ENCODE measurements at places on chromosomes 7 and 10. TPM values are rescaled to one million over a fixed set of nuclear protein-coding genes. Genes with fewer than 3 reads are reported as not detected.

The GPR37 gene
- not detected for total RNA-seq

The TMEM72 gene
- total RNA-seq: 0.23 TPM

The MYOZ1 gene
- total RNA-seq: 30.7 TPM

The NKX2-3 gene
- not detected for total RNA-seq

The HACD1 gene
- 165 TPM for total RNA-seq

The RELN gene
- 1.4 TPM for total RNA-seq

The TAF5 gene
- 1.6 TPM for total RNA-seq

The EMX2 gene
- 0.76 TPM for total RNA-seq

The CSGALNACT2 gene
- 11.4 TPM for total RNA-seq

The KIF5B gene
- 136 TPM for total RNA-seq

The SSC4D gene
- 0.89 TPM for total RNA-seq

The FKBP6 gene
- not detected for total RNA-seq

The BICC1 gene
- 13.5 TPM for total RNA-seq

The TES gene
- 18.4 TPM for total RNA-seq

The CLEC2L gene
- not detected for total RNA-seq

The LIPK gene
- total RNA-seq: not detected

The SYNPO2L gene
- total RNA-seq: 313 TPM

The SPACDR gene
- 0.44 TPM for total RNA-seq

The SYT15 gene
- 4.1 TPM for total RNA-seq

The SPDYE1 gene
- 0.14 TPM for total RNA-seq

The UBTD1 gene
- total RNA-seq: 26.6 TPM

The FIGNL1 gene
- 4.6 TPM for total RNA-seq

The CCDC172 gene
- total RNA-seq: not detected

The MYO1G gene
- 3.0 TPM for total RNA-seq

The CCDC146 gene
- total RNA-seq: 11.4 TPM

The NKX1-2 gene
- total RNA-seq: not detected

The RBP3 gene
- total RNA-seq: not detected

The TMEM236 gene
- 0.71 TPM for total RNA-seq

The INSYN2A gene
- not detected for total RNA-seq

The HECW1 gene
- not detected for total RNA-seq

The ZNF33B gene
- total RNA-seq: 17.6 TPM

The CASTOR2 gene
- 52.2 TPM for total RNA-seq

The TRIM73 gene
- 1.1 TPM for total RNA-seq

The SPDYE2B gene
- not detected for total RNA-seq

The LIPF gene
- total RNA-seq: not detected

The TWIST1 gene
- 4.4 TPM for total RNA-seq

The NPSR1 gene
- total RNA-seq: not detected

The RPEL1 gene
- total RNA-seq: not detected

The DNTT gene
- not detected for total RNA-seq

The SHH gene
- total RNA-seq: not detected

The OR2A7 gene
- total RNA-seq: 0.40 TPM

The LEP gene
- not detected for total RNA-seq

The RGR gene
- total RNA-seq: 0.79 TPM

The SEC61A2 gene
- 13.9 TPM for total RNA-seq

The AS3MT gene
- total RNA-seq: 14.1 TPM

The HOGA1 gene
- total RNA-seq: 4.4 TPM

The CYP2C18 gene
- total RNA-seq: not detected

The GPC2 gene
- 0.78 TPM for total RNA-seq

The DKK1 gene
- not detected for total RNA-seq

All from right cardiac atrium (tissue), 5 donors.